ENCODE measurements at places on chromosomes 13 and 19.

DNA sequence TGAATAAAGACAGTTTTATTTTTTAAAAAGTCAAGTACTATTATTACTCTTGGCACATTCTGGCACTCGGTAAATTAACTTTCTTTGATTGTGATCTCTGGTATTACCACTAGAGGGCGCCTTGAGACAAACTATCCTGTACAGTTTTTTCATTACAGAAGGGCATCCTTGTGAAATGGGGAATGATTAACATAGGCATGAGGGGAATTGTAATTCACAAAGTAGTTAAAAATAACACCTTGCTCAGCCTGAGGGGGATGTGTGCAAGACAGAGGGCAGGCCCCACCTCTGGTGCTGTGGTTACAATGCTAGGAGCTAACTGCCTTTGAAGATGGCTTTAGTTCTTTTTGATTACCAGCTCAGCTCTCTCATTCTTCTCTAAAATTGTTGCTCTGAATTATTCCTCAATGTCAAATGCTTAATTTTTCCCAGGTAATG, 24.2 kb upstream of the C1QTNF9B start:
- no peak for DNase-seq

DNA sequence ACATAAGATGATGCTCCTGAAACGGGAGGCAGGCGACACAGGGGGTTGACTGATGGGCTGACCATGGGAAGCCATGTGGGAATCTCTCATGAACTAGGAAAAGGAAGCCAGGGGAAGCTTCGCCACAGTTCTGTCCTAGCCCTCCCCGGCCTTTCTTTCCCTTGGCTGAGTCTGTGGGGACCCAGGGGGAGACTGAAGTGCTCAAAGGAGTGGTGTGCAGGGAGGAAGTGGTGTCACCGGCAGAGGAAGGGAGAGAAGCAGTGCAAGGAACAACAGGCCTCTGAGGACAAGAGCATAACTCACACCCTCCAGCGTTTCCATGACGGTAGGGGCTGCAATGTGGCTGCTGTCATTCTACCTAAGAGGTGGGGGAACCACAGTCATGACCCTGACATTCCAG, 1.1 kb downstream of the KIR3DL3 start:
- no peak for DNase-seq

DNA sequence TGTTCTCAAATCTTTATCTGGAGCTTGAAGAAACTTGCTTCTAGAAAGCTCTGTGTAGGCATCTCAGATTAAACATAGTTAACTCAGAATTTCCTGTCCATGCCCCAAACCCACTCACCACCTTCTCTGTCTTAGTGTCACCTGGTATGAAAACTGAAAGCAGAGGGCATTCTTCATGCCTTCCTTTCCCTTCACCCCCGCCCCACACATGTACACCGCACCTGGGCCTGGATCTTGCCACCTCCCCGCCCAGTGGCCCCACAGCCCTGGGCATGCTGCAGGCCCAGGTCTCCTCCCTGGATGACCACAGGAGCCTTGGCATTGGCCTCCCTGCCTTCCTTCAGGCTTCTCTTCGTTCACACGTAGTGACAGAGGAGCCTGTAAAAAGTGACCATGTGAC, 15.8 kb downstream of the CFAP97D2 start:
- DNase-seq = no peak

- no peak for DNase-seq
These were observed 865 bp upstream of the CRLF1 start for GRCh38 chr19:18607226-18608101.

DNA sequence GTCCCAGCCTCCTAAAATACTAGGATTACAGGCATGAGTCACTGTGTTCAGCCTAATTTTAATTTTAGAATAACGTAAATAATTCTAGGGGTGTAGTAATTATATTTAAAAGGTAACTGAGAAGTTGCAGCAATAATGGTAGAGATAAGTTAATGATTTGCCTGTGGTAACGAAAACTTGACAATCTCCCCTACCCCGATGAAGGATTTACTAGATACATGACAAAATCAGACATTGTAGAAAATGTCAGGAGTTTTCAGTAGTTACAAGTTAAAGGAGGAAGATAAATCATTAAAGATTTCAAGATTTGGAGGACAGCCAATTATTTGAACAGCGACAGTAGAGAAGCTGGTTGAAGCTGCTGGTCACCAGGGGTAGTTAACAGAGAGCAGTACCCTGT, 652.2 kb upstream of the PCDH20 start:
- DNase-seq = no peak

GRCh38 chr19:17883627-17884410, 12.1 kb downstream of the SLC5A5 start:
- DNase-seq = no peak

DNA sequence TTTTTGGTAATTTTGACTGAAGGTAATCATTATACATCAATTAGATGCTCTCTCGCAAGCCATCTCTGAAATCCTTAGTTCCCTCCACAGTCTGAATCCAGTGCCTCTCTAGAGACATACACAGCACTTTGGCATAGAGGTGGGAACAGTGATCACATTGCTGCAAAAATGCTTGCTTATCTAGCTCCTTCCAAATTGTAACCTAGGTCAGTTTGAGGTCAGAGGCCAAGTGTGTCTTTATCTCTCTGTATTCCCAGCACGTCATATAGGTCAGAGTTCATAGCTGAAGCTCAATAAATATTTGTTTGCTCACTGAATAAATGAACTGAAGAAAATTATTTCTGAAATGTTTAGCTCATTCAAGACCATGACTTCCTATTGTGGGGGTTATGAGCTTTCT, 462.5 kb downstream of the DIAPH3 start:
- DNase-seq = no peak

DNA sequence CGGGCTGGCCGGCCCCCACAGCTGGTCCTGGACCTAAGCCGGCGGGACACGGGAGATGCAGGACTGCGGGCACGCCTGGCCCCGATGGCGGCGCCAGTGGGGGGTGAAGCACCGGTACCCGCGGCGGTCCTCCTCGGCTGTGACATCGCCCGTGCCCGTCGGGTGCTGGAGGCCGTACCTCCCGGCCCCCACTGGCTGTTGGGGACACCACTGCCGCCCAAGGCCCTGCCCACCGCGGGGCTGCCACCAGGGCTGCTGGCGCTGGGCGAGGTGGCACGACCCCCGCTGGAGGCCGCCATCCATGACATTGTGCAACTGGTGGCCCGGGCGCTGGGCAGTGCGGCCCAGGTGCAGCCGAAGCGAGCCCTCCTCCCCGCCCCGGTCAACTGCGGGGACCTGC, 3.1 kb downstream of the GRIN3B start:
- no peak for DNase-seq
